IPS-NIHi11 (cell line): ENCODE measurements at places on chromosomes 12 and 14.

DNA sequence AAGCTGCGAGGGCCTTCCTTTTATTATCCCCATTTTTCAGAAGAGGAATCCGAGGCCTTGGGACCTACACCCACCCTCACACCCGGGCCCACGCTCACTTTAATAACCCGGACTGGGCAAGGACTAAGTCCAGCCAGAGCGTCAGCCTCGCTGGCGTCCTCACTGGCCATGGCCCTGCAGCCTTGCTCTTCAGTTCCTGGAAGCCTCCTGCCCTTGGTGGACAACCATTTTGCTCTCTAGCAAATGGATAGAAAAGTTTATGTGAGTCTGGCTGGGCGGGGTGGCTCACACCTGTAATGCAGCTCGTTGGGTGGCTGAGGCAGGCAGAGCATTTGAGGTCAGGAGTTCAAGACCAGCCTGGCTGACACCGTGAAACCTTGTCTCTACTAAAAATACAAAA, 9.8 kb downstream of the RTL1 start:
- no peak for DNase-seq

DNA sequence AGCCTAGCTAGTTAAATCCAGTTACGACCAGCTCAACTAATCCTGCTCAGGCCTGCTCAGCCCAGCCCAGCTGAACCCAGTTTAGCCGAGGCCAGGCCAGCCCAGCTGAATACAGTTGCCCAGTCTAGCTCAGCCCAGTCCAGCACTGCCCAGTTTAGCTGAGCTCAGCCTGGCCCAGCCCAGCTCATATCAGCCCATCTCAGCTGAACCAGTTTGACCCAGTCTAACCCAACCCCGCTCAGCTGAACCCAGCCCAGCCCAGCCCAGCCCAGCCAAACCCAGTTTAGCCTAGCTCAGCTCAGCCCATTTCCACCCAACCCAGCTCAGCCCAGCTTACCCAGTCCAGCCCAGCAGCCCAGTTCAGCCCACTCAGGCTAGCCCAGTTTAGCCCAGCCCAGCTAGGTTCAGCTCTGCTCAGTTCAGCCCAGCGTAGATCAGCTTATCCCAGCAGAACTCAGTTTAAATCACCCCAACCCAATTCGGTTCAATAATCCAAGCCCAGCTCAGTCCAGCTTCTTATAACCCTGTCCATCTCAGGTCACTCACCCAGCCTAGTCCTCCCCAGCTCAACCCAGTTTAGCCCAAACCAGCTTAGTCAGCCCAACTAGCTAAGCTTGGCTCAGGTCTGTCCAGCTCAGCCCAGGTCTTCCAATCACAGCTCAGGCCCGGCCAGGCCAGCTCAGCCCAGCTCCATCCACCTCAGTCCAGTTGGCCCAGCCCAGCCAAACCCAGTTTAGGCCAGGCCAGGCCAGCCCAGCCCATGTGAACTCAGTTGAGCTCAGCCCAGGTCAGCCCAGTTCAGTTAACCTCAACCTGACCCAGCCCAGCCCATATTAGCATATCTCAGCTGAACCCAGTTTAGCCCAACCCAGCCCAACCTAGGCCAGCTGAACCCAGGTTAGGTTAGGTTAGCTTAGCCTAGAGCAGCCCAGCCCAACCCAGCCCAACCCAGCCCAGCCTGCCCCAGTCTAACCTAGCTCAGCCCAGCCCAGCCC, 76.7 kb downstream of the TMEM121 start:
- no peak for DNase-seq

DNA sequence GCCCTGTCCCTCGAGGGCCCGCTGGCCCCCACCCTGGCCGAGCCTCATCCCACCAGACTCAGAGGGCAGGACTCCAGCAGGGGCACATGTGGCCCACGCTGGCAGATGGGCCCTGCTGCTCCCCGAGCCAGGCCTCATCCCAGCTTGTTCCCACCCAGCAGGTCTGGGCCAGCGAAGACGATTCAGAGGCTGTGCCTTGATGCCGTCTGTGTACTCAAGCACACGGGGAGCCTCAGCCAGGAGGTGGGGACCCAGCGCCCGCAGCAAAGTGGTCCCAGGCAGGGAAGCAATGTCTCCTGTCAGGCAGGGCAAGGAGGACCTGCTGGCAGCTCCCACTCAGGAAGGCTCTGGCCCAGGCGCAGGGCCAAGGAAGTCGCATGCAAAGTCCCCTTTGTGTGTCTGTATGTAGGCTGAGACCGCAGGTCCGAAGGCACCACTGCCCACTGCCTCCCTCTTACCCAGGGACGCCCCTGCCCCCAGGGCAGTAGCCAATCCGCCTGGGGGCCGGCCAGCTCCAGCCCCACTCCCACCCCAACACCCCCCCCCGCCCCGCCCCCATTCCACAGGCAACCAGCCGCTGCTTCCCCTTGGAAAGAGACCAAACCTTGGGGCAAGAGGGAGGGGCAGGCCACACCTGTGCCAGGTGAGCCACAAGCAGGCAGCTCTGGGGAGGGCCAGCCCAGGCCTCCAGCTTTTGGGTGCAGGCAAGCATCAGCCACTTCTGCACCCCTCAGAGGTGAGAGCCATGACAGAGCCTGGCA, 9.4 kb downstream of the DEGS2 start:
- peak; percentile 49 for DNase-seq

- no peak for DNase-seq
Measured at GRCh38 chr12:15355766-15356165, 33.5 kb downstream of the PTPRO start.

DNA sequence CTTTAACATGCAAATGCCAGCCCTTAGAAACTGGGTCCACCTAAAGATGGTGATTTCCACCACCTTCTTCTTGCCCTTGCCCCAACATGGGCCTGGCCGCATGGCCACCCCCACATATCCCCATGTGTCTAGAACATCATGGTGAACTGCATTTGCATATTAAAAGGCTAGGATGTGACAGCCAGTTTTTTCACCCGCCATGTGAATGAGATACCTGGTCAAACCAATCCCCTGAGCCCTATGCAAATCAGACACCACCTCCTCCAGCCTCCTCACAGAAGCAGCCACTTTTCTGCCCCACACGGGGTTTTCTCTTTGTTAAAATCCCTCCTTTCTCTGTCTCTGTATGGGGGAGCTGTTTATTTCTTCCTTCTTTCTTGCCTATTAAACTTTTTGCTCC, 1322.5 kb downstream of the FSCB start:
- peak; percentile 7 for DNase-seq

DNA sequence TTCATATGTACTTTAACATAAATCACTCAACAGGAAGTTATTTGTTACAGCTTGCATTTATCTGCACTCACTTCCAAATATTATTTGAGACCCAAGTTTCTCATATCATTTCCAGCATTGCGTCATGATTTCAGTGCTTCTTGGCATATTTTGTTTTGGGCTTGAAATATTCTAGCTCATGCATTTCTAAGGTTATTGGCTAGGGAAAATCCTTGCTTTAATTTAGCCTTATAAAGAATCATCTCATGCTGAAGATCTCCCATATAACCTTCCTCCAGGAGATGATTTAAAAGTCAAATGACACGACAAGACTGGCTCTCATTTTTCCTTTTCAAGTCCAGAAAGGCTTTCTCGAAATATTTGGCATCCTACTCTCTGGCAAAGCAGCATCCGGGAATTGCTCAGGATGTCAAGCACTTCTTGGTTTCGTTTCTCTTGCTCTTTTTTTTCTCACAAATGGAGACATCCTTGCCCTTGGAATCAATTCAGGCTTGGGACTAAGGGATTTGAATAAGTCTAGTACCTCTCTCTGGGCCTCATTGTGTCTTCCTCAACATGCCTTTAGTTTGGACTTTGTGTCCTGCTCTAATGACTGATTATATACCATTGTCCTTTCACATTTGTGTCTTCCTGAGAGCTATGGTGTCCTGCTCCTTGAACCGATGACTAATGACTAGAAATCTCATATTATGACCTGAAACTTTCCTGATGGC, 295.0 kb downstream of the RMST start:
- no peak for DNase-seq

GRCh38 chr14:92747701-92748258, 647 bp downstream of the LGMN start:
- DNase-seq, result no peak

- DNase-seq, result peak; percentile 27
Measured at GRCh38 chr14:100522616-100523099, 64.6 kb downstream of the BEGAIN start.

GRCh38 chr12:50659690-50660424, 104.0 kb upstream of the ATF1 start:
- no peak for DNase-seq

- no peak for DNase-seq
Measured at GRCh38 chr12:69095765-69096477, 143.4 kb upstream of the CPSF6 start.

- DNase-seq, result no peak
Measured at GRCh38 chr12:77231501-77231918, 166.1 kb upstream of the E2F7 start.

GRCh38 chr14:91399868-91400640, 17.6 kb downstream of the CCDC88C start:
- no peak for DNase-seq

- no peak for DNase-seq
Measured at GRCh38 chr12:30706476-30706875, 10.8 kb upstream of the IPO8 start.

- DNase-seq, result no peak
Measured at GRCh38 chr14:57735276-57735675, 130.6 kb downstream of the SLC35F4 start.

GRCh38 chr12:98456576-98457573, 58.5 kb upstream of the TMPO start:
- DNase-seq, result peak; percentile 90

DNA sequence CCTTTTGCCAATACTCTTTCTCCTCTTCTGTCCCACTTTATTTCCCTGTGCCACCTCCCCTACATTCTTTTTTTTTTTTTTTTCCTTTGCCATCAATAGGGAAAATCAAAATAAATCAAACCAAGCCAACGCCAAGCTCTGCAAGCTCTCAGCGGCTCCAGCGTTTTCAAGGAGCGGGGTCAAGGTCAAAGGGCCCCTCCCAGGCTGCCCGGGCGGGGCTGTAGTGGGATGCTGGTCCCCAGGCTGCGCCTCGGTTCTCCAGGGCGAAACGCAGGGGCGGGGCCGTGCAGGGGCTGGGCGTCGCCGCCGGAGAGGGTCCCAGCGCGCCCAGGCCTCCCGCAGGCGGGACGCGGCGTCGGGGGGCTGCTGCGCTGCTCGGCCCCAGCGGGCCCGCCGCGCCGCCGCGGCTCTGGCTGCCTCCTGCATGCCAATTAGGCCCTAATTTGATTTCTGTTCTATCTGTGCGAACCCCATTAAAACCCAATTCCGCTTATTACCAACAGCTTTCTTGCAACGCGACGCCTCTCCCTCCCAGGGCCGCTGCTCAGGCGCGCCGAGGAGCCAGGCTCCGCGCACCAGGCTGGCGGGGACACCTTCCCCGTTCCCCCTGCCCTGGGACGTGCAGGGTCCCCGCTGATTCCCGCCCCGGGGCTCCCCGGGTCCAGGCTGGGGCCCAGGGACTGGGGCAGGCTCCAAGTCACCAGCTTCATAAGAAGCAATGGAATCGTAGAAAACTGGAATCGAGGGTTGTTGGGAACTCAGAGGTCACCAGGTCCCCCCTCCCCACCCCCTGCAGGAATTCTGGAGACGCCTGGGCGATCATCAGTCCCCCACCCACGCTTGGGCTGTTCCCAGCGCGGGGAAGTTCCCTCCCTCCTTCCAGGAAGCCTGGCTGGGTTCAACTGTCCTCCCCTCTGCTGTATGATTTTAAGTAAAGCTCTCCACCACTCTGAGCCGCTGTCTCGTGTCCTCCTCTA, 50.7 kb upstream of the MAP1LC3B2 start:
- DNase-seq, result peak; percentile 61

- no peak for DNase-seq
Measured at GRCh38 chr12:47078733-47079467, 521 bp upstream of the PCED1B start.
